Pancreas (tissue), 10 donors: ENCODE measurements at places on chromosomes 5 and 9. TPM values are rescaled to one million over a fixed set of nuclear protein-coding genes. Genes with fewer than 3 reads are reported as not detected.

- no peaks in the 10 kb centered on the region for H3K27me3 ChIP-seq
- no peak overlapping the region for H3K27ac ChIP-seq
Observed at GRCh38 chr9:90517103-90517502, 125.5 kb downstream of the DIRAS2 start.

DNAH5 gene
- 1.0 TPM for polyA plus RNA-seq

DNA sequence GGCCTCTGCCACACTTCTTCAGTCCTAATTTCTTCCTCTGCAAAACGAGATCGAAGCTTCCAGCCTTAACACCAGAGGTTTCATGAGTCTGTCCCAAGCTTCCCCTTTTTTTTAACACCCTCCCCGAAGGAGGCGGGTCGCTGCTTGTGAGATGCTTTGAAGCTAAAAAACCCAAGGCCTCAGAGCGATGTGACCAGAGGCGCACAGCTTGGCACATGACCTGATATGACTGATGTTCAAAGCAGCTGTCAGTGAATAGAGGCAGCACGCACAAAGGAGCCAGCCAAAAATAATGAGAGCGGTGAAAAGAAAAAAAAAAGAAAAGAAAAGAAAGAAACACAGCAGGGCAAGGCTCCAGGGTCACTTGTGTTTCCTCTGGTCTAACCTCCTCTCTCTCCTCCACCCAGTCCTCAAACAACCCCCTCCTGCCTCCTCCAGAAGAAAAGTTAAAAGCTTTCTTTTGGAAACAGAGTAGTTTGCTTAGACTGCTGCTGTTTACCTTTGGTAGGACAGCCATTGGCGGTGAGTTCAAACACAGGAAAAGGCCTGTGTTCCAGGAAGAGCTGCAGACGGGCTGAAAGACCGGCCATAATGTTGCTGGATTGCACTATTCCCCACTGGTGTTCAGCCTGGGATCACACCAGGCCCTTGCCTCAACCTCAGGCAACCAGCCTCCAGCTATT, 10.9 kb upstream of the ZNF366 start:
- peaks cover 15% of the 10 kb centered on the region for H3K4me1 ChIP-seq
- no peak overlapping the region for H3K4me3 ChIP-seq
- no peak for DNase-seq
- H3K27me3 ChIP-seq = no peaks in the 10 kb centered on the region

GRCh38 chr9:127503947-127504886, 52.9 kb downstream of the LRSAM1 start:
- H3K4me3 ChIP-seq = no peak overlapping the region
- H3K27me3 ChIP-seq = no peaks in the 10 kb centered on the region
- H3K4me1 ChIP-seq = no peaks in the 10 kb centered on the region
- H3K36me3 ChIP-seq = peaks cover 39% of the 10 kb centered on the region
- DNase-seq = peak; percentile 84

- H3K4me1 ChIP-seq = no peaks in the 10 kb centered on the region
- H3K27me3 ChIP-seq = no peaks in the 10 kb centered on the region
- H3K36me3 ChIP-seq = no peaks in the 10 kb centered on the region
- H3K4me3 ChIP-seq = no peak overlapping the region
Observed at GRCh38 chr9:129712634-129713401, 40.0 kb downstream of the PTGES start.

GGTA1 gene
- 1.6 TPM for polyA plus RNA-seq

GRCh38 chr5:56908942-56909293, 478 bp upstream of the SETD9 start:
- peak; percentile 83 for DNase-seq
- peak overlapping the region; percentile 96 for H3K27ac ChIP-seq
- peak overlapping the region; percentile 59 for H3K4me3 ChIP-seq
- H3K27me3 ChIP-seq = no peaks in the 10 kb centered on the region
- no peaks in the 10 kb centered on the region for H3K4me1 ChIP-seq

GRCh38 chr9:15121630-15122029, 185.4 kb downstream of the TTC39B start:
- H3K27ac ChIP-seq = no peak overlapping the region
- no peaks in the 10 kb centered on the region for H3K36me3 ChIP-seq
- DNase-seq = no peak
- H3K4me3 ChIP-seq = no peak overlapping the region
- no peaks in the 10 kb centered on the region for H3K4me1 ChIP-seq

DNA sequence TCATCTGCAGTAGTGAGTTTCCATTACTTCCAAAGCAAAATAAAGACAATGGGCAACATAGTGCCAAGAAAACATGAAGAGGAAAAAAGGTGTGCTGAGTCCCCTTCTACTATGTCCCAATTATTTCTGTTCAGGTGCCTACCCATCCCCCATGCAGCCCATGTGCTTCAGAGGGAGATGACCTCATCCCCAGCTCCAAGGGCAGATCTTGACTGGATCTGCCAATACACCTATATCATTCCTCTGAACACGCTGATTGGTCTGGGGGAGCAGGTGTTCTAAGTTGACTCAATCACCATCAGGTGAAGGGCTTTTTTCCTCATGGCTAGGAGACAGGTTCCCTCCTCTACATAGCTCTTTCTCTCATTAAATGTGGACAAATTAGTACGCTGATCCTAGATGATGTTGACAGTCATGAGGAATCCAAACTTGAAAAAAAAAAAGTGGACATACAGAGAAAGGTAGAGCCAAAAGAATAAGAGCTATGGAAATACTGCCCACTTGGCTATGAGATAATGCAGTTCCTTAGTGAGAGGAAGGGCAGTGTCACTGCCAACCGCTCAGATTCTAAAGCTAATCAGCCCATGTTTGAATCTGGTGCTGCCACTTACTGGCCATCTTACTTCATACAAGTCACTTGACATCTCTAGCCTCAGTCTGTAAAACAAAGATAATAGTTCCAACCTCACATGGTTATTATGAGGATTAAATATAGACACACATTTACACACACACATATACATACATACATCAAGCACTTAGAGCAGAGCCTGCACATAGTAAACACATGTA, 23.1 kb downstream of the PRELID2 start:
- H3K4me3 ChIP-seq = no peak overlapping the region
- no peak for DNase-seq
- H3K27me3 ChIP-seq = no peaks in the 10 kb centered on the region
- H3K27ac ChIP-seq = no peak overlapping the region
- no peaks in the 10 kb centered on the region for H3K4me1 ChIP-seq

DNAI1 gene
- polyA plus RNA-seq = 0.99 TPM

- H3K27ac ChIP-seq = no peak overlapping the region
- no peaks in the 10 kb centered on the region for H3K4me1 ChIP-seq
- DNase-seq = peak; percentile 37
- no peaks in the 10 kb centered on the region for H3K36me3 ChIP-seq
Observed at GRCh38 chr9:86614871-86615849, 260.9 kb upstream of the TUT7 start.

GRCh38 chr5:178483620-178484019, 106.6 kb downstream of the COL23A1 start:
- DNase-seq = no peak
- H3K4me3 ChIP-seq = no peak overlapping the region
- no peaks in the 10 kb centered on the region for H3K27me3 ChIP-seq
- no peak overlapping the region for H3K27ac ChIP-seq

DNA sequence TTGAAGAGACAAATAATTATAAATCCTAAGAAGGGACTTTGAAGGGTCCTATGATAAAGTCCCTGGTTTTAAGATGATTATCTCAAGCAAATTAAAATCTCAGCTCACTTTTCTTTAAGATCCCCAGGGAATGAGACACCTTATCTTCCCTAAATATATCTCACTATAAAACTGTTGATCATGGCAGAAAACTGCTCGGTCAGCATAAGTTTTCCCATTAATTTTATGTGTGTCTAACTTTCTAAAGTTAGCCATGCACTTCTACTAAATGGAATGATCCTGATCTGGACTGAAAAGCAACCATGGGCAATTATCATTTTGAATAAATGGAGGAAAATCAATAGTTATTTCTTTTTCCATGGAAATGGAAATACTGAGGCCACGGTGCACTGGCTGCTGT, 314.5 kb downstream of the TRPM3 start:
- H3K4me3 ChIP-seq = no peak overlapping the region
- no peak overlapping the region for H3K27ac ChIP-seq
- no peaks in the 10 kb centered on the region for H3K4me1 ChIP-seq
- no peak for DNase-seq
- H3K27me3 ChIP-seq = no peaks in the 10 kb centered on the region

DNA sequence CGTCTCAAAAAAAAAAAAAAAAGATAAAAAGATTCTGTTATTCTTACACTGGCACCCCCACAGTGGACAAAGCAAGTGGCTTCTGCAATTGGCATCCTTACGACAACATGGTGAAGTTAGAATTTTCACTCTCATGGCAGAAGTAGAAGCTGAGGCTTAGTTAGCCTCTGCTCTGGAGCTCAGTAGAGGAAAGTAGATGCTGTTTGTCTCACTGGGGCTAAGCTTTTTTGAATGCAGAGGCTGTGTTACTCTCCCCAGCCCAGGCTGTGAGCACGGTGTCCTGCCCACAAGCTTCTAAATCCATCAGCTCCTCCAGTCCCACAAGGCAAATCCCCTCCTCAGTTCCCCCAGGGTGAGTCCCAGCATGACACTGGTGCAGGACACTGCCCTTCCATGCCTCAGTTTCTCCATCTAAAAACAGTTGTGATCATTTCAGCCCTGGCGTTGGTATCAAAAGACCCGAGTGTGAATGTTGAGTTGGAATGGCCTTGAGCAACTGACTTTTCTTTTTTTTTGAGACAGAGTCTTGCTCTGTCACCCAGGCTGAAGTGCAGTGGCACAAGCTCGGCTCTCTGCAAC, 22.6 kb upstream of the PHF19 start:
- no peaks in the 10 kb centered on the region for H3K36me3 ChIP-seq
- H3K27ac ChIP-seq = no peak overlapping the region
- no peaks in the 10 kb centered on the region for H3K27me3 ChIP-seq

DNA sequence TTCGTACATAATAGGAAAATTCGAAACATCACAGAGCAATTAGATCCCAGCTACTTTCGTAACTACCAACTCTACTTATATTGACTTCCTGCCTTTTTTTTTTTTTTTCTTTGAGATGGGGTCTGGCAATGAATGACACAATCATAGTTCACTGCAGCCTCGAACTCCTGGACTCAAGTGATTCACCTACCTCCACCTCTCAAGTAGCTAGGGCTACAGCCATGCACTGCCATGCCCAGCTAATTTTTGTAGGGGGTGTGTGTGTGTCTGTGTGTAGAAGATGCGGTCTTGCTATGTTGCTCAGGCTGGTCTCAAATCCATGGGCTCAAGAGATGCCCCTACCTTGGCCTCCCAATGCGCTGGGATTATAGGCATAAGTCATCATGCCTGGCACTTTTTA, 5.8 kb upstream of the PAIP2 start:
- H3K4me1 ChIP-seq = peaks cover 2% of the 10 kb centered on the region
- H3K27ac ChIP-seq = no peak overlapping the region
- H3K36me3 ChIP-seq = no peaks in the 10 kb centered on the region
- DNase-seq = no peak
- H3K27me3 ChIP-seq = no peaks in the 10 kb centered on the region
- H3K4me3 ChIP-seq = no peak overlapping the region

- no peaks in the 10 kb centered on the region for H3K27me3 ChIP-seq
- no peaks in the 10 kb centered on the region for H3K36me3 ChIP-seq
- peaks cover 4% of the 10 kb centered on the region for H3K4me1 ChIP-seq
- H3K27ac ChIP-seq = no peak overlapping the region
- no peak overlapping the region for H3K4me3 ChIP-seq
Observed at GRCh38 chr5:59416451-59416850, 477.1 kb downstream of the PDE4D start.

DNA sequence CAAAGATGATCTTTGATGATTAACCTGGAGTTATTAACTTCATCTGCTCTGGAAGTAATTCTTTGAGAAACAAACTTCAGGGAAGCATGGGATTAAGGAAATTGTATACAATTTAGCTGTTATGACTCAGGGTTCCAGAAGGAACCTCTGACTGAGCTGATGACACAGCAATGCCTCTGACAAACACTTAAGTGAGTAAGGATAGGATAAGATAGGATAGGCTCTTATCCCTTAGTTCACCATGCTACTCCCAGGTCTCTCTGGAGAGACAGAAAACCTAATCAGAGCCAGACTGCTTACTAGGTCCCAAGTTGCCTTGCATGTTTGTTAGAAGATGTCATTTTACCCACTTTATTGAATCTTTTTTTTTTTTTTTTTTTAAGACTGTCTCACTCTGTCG, 12.6 kb upstream of the TMEM38B start:
- no peaks in the 10 kb centered on the region for H3K27me3 ChIP-seq
- H3K36me3 ChIP-seq = no peaks in the 10 kb centered on the region
- H3K4me3 ChIP-seq = no peak overlapping the region

DNA sequence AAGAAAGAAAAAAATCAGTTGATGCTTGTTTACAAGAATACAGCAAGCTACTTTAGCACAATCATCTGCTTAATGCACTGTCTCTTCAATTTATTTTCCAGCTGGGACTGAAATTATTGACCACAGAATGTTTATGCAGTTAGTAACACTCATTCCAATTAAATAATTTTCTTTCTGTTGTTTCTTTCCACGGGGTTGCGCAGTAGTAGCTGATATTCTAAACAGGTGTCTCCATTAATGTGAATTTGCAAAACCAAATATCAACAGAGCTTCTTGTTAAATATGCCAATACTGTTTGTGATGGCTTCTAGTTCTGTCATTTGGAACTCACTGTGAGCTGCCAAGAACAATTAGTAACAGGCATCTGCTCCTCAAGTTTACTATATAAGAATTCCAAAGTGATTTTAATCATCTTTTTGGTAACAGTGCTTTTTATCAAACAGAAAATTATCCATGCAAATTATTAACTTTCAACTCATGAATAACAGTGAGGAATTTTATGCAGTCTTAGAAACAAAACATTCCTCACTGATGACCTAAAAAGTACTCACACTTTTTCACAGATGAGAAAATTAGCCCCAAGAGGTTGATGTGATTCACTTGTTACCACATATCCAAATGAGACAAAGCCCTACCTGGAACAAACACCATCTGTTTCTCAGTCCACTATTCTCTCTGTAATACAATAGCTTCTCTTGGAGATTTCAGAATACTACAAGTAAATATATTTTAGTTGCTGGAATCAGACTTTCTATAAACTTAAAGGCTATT, 567.6 kb upstream of the RGMB start:
- DNase-seq = no peak
- no peak overlapping the region for H3K27ac ChIP-seq
- H3K4me1 ChIP-seq = no peaks in the 10 kb centered on the region
- H3K4me3 ChIP-seq = no peak overlapping the region

SPAG8 gene
- polyA plus RNA-seq = 3.1 TPM

ADCY2 gene
- 0.52 TPM for polyA plus RNA-seq

GPX3 gene
- 271 TPM for polyA plus RNA-seq

GRCh38 chr9:125759764-125760129, 12.6 kb downstream of the PBX3 start:
- H3K36me3 ChIP-seq = no peaks in the 10 kb centered on the region
- H3K4me3 ChIP-seq = no peak overlapping the region
- peak overlapping the region; percentile 8 for H3K27ac ChIP-seq
- DNase-seq = no peak
- no peaks in the 10 kb centered on the region for H3K27me3 ChIP-seq

DNA sequence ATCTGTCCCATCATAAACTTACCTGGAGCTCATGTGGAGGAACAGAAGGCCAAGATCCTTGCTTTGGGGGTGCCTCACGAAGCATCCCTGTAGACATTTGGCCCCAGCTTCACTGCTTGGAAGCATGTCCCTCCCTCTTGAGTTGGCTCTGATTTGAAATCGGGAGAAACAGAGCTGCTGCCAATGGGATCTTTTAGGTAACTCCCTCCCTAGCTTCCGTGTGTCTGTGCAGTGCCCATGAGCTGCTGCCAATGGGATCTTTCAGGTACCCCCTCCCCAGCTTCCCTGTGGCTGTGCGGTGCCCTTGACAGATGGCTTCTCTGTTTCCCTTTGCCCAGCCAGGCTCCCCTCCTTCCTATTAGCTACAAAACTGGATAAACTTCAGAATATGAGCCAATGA, 178.0 kb downstream of the NR3C1 start:
- no peaks in the 10 kb centered on the region for H3K27me3 ChIP-seq
- no peak overlapping the region for H3K4me3 ChIP-seq
- H3K27ac ChIP-seq = no peak overlapping the region
- DNase-seq = no peak

HACD4 gene
- 0.33 TPM for polyA plus RNA-seq
